ENCODE measurements at places on chromosomes 2 and 18. TPM values are rescaled to one million over a fixed set of nuclear protein-coding genes. Genes with fewer than 3 reads are reported as not detected.

- no peak overlapping the region for H3K27ac ChIP-seq
- H3K36me3 ChIP-seq = no peaks in the 10 kb centered on the region
- no peaks in the 10 kb centered on the region for H3K4me1 ChIP-seq
- H3K27me3 ChIP-seq = no peaks in the 10 kb centered on the region
- no peak overlapping the region for H3K4me3 ChIP-seq
Observed at GRCh38 chr2:96554293-96555145, 18.0 kb downstream of the ARID5A start.

Gene CXCR4
- total RNA-seq = 52.4 TPM

Gene PARD3B
- total RNA-seq = 30.9 TPM

- H3K4me3 ChIP-seq = no peak overlapping the region
- peak; percentile 6 for DNase-seq
- H3K4me1 ChIP-seq = no peaks in the 10 kb centered on the region
- H3K27me3 ChIP-seq = no peaks in the 10 kb centered on the region
Observed at GRCh38 chr18:44823782-44824181, 143.1 kb downstream of the SETBP1 start.

DNA sequence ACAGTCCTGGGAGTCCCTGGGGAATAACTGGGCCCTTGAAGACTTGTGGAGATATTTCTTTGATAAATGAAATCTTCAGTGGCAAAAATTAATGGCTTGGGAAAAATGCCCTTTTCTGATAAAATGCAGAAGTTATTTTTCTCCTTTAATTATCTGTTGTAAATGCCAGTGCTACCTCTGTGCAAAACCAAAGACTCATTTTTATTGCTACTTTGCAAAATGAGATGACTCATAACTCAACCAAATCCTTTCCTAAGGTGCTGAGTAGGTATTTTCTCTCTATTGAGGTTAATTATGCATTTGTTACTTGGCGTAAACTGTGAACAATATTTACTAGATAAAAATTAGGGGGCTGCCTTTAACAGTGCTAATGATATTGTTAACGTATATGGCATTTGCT lies 163.9 kb downstream of the DOK6 start:
- no peaks in the 10 kb centered on the region for H3K27me3 ChIP-seq
- DNase-seq = no peak
- H3K4me1 ChIP-seq = no peaks in the 10 kb centered on the region
- H3K27ac ChIP-seq = no peak overlapping the region
- no peak overlapping the region for H3K4me3 ChIP-seq

- H3K27ac ChIP-seq = no peak overlapping the region
- H3K4me1 ChIP-seq = no peaks in the 10 kb centered on the region
- H3K36me3 ChIP-seq = no peaks in the 10 kb centered on the region
- DNase-seq = no peak
- H3K27me3 ChIP-seq = no peaks in the 10 kb centered on the region
Observed at GRCh38 chr2:65917986-65918385, 485.6 kb upstream of the SPRED2 start.

DNA sequence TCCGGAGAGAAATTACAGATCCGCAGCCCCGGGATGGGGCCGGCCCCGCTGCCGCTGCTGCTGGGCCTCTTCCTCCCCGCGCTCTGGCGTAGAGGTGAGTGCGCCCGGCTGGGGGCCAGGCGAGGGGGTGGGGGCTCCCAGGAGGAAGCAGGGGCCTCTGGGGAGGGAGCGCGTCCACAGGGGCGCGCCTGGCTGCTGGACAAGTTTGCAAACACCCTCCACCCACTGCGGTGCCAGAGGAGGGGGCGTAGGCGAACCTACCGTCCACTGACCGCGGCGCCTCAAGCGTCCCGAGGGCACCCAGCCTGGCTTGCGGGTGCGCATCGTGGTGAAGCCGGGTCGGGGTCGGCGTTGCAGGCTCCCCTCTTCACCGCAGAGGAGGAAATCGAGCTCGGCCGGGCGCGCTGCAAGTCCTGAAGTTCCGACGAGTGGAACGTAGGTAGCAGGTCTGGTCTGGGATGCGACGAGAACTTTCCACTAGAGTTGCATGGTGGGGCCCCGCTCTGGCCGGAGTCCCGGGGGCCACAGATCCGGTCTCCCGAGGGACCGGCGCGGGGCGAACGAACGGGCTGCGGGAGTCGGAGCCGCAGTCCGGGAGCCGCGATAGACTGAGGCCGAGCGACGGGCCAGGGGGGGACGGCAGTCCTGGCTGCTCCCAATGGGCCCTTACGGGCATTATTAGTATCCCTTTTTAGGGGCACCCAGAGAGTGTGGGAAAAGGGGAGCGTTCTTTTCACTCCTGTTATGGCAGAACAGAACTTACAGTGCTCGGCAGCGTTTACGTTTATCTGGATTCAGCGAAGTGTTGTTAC lies 502 bp downstream of the MERTK start:
- peak; percentile 53 for DNase-seq
- no peaks in the 10 kb centered on the region for H3K36me3 ChIP-seq
- H3K4me1 ChIP-seq = peaks cover 35% of the 10 kb centered on the region
- H3K27me3 ChIP-seq = no peaks in the 10 kb centered on the region
- peak overlapping the region; percentile 99 for H3K4me3 ChIP-seq
- peak overlapping the region; percentile 48 for H3K27ac ChIP-seq

Gene COL4A4
- not detected for total RNA-seq

DNA sequence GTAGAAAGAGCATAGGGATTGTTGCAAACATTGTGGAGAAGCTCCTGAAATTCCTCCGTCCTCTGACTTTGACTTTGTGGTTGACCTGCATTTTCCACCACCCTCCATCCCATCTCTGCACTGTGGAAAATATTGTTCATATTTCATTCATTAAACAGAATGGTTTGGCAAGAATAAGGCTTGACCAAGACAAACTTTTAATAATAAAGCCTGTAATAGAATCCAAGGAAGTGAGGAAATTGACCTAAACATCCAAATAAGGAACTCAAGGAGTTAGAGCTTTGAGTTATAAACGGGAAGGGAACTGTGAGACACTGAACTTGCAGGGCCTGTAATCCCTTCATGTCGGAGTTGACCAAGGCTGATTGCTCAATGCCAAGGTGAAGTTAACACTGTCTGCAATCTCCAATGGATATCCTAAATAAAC lies 115.2 kb downstream of the GFPT1 start:
- no peaks in the 10 kb centered on the region for H3K36me3 ChIP-seq
- peak; percentile 61 for DNase-seq
- H3K4me3 ChIP-seq = no peak overlapping the region
- H3K27me3 ChIP-seq = no peaks in the 10 kb centered on the region
- H3K4me1 ChIP-seq = peaks cover 19% of the 10 kb centered on the region
- no peak overlapping the region for H3K27ac ChIP-seq

GRCh38 chr2:85503851-85504777 lies 34.9 kb upstream of the MAT2A start:
- no peak overlapping the region for H3K4me3 ChIP-seq
- peak overlapping the region; percentile 39 for H3K27ac ChIP-seq
- H3K36me3 ChIP-seq = no peaks in the 10 kb centered on the region
- DNase-seq = peak; percentile 33
- H3K4me1 ChIP-seq = peaks cover 42% of the 10 kb centered on the region

DNA sequence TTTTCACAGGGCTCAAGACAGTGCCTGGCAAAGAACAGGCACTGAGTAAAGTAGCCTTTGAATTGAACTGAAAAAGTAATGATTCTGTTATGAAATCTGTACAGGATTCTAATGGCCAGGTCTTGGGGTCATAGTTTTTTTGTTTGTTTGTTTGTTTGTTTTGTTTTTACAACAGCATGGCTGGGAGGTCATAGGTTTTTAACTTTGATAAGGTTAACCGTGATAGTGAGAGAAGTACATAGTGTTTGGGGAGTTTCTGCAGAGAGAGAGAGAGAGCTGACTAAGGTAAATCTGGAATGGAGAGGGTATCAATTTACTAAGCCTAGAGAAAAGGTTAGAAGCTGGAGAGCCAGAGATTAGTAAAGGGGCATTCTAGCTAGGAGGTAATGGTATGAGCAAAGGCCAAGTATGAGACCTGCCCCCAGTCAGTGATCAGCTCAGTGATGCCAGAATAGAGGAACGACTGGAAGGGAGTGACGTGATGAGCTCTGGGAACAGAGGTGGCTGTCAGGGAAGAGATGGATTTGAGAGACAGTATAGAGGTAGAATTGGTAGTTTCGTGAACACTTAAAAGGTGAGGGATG lies 25.9 kb downstream of the XRCC5 start:
- H3K27ac ChIP-seq = no peak overlapping the region
- no peaks in the 10 kb centered on the region for H3K27me3 ChIP-seq
- H3K4me1 ChIP-seq = no peaks in the 10 kb centered on the region
- peaks cover 33% of the 10 kb centered on the region for H3K36me3 ChIP-seq

Gene TBR1
- 0.09 TPM for total RNA-seq

Gene CDH2
- total RNA-seq = 59.5 TPM

DNA sequence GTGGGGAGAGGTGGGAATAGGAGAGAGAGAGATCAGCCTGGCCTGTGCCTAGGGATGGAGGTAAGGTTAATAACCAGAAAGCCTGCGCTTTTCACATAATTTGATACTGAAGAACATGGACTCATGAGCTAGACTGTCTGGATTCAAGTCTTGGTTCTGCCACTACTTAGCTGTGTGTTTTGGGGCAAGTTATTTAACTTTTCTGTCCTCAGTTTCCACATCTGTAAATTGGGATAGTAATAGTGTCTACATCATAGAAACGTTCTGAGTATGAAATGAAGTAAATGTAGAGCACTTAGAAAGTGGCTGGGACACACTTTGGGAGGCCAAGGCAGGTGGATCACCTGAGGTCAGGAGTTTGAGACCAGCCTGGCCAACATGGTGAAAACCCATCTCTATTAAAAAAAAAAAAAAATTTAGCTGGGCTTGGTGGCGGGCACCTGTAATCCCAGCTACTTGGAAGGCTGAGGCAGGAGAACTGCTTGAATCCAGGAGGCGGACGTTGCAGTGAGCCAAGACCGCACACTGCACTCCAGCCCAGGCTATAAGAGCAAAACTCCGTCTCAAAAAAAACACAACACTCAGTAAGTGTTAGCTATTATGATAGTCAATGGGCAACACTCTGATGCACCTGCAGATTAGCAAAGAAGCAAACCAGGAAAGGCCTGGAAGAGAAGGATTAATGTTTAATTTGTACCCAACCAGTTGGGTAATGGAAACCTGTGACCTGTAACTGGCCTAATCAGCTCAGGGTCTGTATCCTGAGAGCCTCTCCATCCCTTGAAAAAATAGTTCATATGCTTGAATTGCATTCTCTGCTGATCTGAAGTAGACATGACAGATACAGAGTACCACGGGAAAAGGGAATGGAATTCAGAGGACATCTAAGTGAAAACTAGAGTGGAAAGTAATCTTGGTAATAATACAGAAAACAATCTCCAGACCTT lies 6.8 kb downstream of the GALM start:
- H3K4me1 ChIP-seq = no peaks in the 10 kb centered on the region
- no peaks in the 10 kb centered on the region for H3K27me3 ChIP-seq
- no peak for DNase-seq
- H3K4me3 ChIP-seq = no peak overlapping the region
- H3K36me3 ChIP-seq = peaks cover 2% of the 10 kb centered on the region

- no peaks in the 10 kb centered on the region for H3K27me3 ChIP-seq
- H3K4me1 ChIP-seq = no peaks in the 10 kb centered on the region
- no peak overlapping the region for H3K27ac ChIP-seq
- no peak for DNase-seq
- H3K36me3 ChIP-seq = no peaks in the 10 kb centered on the region
- H3K4me3 ChIP-seq = no peak overlapping the region
Observed at GRCh38 chr2:235458839-235459273, 35.0 kb upstream of the AGAP1 start.

DNA sequence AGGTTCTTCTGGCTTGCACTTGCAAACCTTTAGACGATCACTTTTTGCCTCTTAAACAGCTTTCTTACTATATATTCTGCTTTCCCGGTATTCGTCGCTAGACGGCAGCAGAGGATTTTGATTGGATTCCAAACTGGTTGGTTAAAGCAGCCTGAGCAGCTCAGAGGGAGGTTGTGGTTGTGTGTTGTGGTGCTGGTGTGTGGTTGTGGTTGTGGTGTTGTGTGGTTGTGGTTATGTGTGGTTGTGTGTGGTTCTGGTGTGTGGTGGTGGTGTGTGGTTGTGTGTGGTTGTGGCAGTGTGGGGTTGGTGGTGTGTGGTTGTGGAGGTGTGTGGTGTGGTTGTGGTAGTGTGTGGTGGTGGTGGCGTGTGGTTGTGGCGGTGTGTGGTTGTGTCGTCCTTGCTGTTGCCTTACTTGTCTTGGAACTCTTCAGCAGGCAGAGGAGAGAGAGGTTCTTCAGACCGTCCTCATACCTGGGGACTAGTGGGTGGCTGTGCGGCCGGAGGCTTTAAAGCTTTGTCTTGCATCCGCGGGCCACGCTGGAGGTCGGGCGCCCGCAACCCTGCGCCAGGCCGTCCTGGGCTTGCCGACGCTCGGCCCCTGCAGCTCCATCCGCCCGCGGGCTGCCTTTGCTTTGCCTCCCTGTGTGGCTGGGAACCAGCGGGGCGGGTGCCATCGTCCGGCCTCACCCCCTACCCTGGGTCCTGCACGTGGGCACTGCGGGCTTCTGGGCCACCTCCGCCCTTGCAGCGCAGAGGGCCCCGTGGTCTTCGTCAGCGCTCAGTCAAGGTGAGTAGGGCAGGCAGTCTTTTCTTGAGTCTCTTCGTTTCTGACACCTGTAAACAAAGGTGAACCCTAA lies 190.8 kb downstream of the ARHGAP28 start:
- DNase-seq = peak; percentile 64
- H3K36me3 ChIP-seq = no peaks in the 10 kb centered on the region
- no peak overlapping the region for H3K4me3 ChIP-seq
- no peak overlapping the region for H3K27ac ChIP-seq
- H3K27me3 ChIP-seq = no peaks in the 10 kb centered on the region

DNA sequence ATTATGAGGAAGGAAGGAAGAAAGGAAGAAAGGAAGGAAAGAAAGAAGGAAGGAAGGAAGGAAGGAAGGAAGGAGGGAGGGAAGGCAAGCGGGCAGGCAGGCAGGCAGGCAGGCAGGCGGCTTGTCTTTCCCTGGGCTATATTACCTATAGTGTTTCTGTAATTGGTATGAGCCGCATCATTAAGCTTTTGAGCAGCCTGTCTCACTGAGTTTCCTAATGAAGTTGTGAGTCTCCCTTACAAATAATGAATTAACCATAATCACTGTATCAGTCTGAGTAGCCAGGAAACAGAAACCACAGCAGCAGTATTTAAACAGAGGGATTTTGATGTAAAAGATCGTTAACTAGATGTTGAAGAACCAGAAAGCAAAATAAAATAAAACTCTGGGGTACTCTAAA lies 11.8 kb upstream of the SULT1C3 start:
- no peak overlapping the region for H3K27ac ChIP-seq
- no peak for DNase-seq
- no peaks in the 10 kb centered on the region for H3K4me1 ChIP-seq
- H3K27me3 ChIP-seq = no peaks in the 10 kb centered on the region
- no peaks in the 10 kb centered on the region for H3K36me3 ChIP-seq
- no peak overlapping the region for H3K4me3 ChIP-seq

Measured in endothelial cell of umbilical vein (primary cell).